Activated CD4-positive, alpha-beta T cell treated with anti-CD3 and anti-CD28 coated beads, Interleukin-2, amount 50 U/mL, for 24 hours (primary cell): ENCODE measurements at places on chromosomes 2 and 18.

GRCh38 chr2:10094271-10094814 lies 14.1 kb upstream of the CYS1 start:
- no peak for DNase-seq

GRCh38 chr2:209476367-209477208 lies 52.7 kb downstream of the MAP2 start:
- no peak for DNase-seq

DNA sequence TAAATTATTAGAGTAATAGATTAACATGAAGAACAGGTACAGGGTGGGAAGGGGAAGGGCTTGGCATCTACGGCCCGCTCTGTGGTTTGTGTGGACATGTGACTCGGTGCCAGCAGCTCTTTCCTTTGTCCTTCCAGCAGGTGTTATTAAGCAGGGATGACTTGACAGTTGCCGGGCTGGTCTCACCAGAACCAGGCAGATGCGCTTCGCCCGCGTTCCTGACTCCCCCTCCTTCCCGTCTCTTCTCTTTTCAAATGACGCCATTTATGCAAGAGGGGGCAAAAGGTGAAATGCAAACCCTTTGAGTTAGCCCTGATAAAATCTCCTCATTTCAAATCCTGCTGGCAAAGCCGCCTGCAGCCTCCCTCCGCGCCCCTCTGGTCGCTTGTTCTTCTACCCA lies 38.9 kb upstream of the MGAT4A start:
- DNase-seq: no peak

GRCh38 chr2:191220671-191221070 lies 24.5 kb upstream of the MYO1B start:
- DNase-seq: no peak

DNA sequence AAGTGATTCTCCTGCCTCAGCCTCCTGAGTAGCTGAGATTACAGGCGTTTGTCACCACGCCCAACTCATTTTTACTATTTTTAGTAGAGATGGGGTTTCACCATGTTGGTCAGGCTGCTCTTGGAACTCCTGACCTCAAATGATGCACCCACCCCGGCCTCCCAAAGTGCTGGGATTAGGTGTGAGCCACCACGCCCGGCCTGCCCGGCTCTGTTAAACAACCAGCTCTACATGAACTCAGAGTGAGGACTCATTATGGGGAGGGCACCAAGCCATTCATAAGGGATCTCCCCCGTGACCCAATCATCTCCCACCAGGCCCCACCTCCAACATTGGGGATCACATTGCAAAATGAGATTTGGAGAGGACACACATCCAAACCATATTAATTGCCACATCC lies 8.8 kb downstream of the ATIC start:
- no peak for DNase-seq

DNA sequence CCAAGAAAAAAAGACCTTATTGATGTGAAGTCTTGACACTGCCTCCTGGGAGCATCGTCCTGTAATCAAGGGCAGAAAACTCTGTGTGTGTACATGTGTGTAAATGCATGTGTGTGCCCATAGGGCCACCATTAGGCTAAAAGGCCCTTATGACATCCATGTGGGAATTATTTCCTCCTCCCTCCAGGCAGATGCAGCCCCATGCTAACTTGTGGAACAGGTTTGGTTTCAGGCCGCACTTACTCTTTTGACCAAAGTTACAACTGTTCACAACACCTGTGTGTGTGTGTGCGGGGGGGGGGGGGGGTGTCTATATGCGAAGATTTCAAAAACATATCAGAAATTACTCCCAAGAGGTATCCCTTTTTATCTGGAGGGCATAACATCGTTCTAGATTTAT lies 87.4 kb upstream of the SLC14A2 start:
- DNase-seq: no peak

GRCh38 chr18:74918276-74918790 lies 290.6 kb downstream of the PTGR3 start:
- no peak for DNase-seq
